ENCODE measurements at places on chromosomes 11 and 22. TPM values are rescaled to one million over a fixed set of nuclear protein-coding genes. Genes with fewer than 3 reads are reported as not detected.

- no peaks in the 10 kb centered on the region for H3K36me3 ChIP-seq
- H3K27me3 ChIP-seq: no peaks in the 10 kb centered on the region
Measured at GRCh38 chr11:75369560-75370255, 18.2 kb upstream of the ARRB1 start.

DNA sequence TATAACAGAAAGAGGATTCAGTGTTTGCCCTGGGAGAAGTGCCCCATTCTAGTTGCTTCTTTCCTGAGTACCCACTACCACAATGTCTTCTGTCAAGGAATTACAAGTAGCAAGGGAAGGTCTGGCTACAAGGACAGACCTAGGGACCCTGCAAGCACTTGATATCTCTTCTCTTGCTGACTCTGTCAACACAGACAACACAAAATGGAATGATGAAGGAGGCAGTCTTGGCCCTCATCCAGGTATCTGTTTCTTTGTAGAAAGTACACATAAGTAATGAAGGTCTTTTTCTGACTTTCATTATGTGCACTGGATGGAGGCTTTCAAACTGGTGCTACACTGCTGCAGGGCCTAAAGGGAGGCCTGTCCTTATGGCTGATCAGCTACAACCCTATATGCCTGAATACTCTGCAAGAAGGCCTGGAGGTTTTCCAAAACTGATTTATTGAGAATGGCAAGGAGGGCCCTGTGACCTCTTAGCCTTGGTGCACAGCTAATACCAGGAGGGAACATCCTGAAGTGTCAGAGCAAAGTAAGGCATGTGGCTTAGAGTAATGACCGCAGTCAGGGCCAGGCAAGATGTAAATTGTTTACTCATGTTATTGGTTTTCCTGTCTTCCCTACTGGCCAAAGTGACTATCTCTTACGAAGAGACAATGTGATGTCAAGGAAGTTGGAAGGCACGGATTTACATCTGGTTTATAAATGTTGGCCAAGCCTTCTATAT is 31.2 kb downstream of the GAB2 start:
- DNase-seq: no peak
- peaks cover 16% of the 10 kb centered on the region for H3K4me1 ChIP-seq
- H3K4me3 ChIP-seq: no peak overlapping the region
- H3K27ac ChIP-seq: no peak overlapping the region
- no peaks in the 10 kb centered on the region for H3K36me3 ChIP-seq

Gene FAM180B
- 0.50 TPM for total RNA-seq

Gene MS4A15
- total RNA-seq: 0.88 TPM

Gene GRK3
- 7.3 TPM for total RNA-seq
